ENCODE measurements at places on chromosomes 3 and 15.

DNA sequence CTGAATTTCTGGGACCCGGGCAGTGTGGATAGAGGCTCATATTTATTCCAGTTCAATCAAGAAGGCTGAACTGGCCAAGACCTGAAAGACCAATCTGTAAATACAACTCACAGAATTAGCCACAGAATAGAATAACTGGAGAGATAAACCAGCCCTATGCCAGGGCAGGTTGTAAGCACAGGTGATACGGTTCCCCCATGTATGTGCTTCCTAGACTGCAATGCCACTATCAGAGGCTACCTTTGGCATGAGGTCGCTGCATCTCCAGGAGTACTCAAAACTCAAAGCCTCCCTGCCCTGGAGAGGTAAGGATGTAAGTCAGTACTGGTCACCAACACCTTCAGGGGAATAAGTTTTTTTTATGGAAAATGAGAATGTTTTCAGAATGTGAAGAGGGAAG, 235.5 kb downstream of the NR1D2 start:
- no peaks in the 10 kb centered on the region for H3K4me1 ChIP-seq
- H3K36me3 ChIP-seq = no peaks in the 10 kb centered on the region
- H3K27me3 ChIP-seq = no peaks in the 10 kb centered on the region
- no peak for DNase-seq
- H3K27ac ChIP-seq = no peak overlapping the region

GRCh38 chr15:50140098-50140497, 21.1 kb upstream of the ATP8B4 start:
- no peak overlapping the region for H3K4me3 ChIP-seq
- peaks cover 60% of the 10 kb centered on the region for H3K36me3 ChIP-seq
- H3K27ac ChIP-seq = no peak overlapping the region
- no peaks in the 10 kb centered on the region for H3K27me3 ChIP-seq
- no peak for DNase-seq
- peaks cover 66% of the 10 kb centered on the region for H3K4me1 ChIP-seq

GRCh38 chr15:59396211-59396610, 23.5 kb upstream of the MYO1E start:
- H3K27me3 ChIP-seq = peaks cover 21% of the 10 kb centered on the region
- no peak overlapping the region for H3K27ac ChIP-seq
- H3K4me3 ChIP-seq = no peak overlapping the region

DNA sequence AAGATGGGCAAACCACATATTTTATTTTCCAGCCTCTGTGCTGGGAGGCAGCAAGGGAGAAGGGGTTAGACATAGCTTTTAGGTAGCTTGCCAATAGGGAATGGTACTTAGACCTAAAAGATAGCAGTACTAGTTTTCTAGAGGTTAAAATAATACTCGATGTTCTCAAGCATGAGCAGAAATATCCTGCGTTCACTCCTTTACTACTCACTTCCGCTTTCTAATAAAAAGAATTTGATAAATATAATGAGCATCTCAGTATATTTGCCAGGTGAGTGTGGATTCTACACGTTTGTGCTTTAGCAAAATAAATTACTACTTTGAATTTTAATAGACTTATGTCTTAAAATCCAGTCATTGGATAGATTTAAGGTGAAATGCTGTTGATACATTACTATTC, 39.4 kb upstream of the CD47 start:
- no peaks in the 10 kb centered on the region for H3K27me3 ChIP-seq
- DNase-seq = no peak
- H3K27ac ChIP-seq = peak overlapping the region; percentile 91
- H3K4me1 ChIP-seq = peaks cover 81% of the 10 kb centered on the region
- H3K36me3 ChIP-seq = peaks cover 89% of the 10 kb centered on the region
- peak overlapping the region; percentile 26 for H3K4me3 ChIP-seq

GRCh38 chr3:53223541-53223966, 32.3 kb downstream of the TKT start:
- H3K4me1 ChIP-seq = peaks cover 5% of the 10 kb centered on the region
- no peak overlapping the region for H3K4me3 ChIP-seq
- no peak for DNase-seq
- no peaks in the 10 kb centered on the region for H3K27me3 ChIP-seq

GRCh38 chr3:177824190-177824786, 627.0 kb upstream of the TBL1XR1 start:
- H3K27me3 ChIP-seq = no peaks in the 10 kb centered on the region
- peaks cover 8% of the 10 kb centered on the region for H3K4me1 ChIP-seq
- H3K27ac ChIP-seq = no peak overlapping the region
- no peak overlapping the region for H3K4me3 ChIP-seq
- no peaks in the 10 kb centered on the region for H3K36me3 ChIP-seq

- peaks cover 1% of the 10 kb centered on the region for H3K27me3 ChIP-seq
- no peak overlapping the region for H3K4me3 ChIP-seq
- H3K4me1 ChIP-seq = peaks cover 4% of the 10 kb centered on the region
- no peaks in the 10 kb centered on the region for H3K36me3 ChIP-seq
Observed at GRCh38 chr15:98610991-98611390, 37.3 kb upstream of the IGF1R start.

- no peak for DNase-seq
- no peaks in the 10 kb centered on the region for H3K36me3 ChIP-seq
- H3K4me1 ChIP-seq = peaks cover 31% of the 10 kb centered on the region
- no peak overlapping the region for H3K27ac ChIP-seq
Observed at GRCh38 chr15:69669446-69669845, 216.8 kb downstream of the RPLP1 start.

DNA sequence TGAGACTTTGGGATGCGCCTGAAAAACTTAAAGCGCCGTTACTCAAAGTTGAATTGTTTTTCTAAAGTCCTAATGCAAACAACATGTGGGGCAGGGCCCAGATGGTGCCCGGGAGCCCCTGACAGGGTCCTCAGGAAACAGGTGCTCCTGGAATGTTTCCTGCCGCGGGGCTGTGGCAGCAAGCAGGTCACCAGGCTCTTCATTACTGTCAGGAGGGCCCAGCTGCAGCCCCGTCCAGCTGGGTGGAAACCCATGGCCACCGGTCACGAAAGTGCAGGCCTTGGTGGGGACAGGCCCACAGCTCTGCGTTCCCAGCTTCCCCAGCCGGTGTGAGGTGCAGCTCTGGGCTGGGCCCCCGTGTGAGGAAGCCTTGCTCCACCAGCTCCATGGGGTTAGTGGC, 63.9 kb upstream of the GATA2 start:
- H3K27ac ChIP-seq = no peak overlapping the region
- H3K27me3 ChIP-seq = peaks cover 39% of the 10 kb centered on the region
- H3K4me1 ChIP-seq = peaks cover 2% of the 10 kb centered on the region
- no peaks in the 10 kb centered on the region for H3K36me3 ChIP-seq
- H3K4me3 ChIP-seq = no peak overlapping the region
- no peak for DNase-seq

DNA sequence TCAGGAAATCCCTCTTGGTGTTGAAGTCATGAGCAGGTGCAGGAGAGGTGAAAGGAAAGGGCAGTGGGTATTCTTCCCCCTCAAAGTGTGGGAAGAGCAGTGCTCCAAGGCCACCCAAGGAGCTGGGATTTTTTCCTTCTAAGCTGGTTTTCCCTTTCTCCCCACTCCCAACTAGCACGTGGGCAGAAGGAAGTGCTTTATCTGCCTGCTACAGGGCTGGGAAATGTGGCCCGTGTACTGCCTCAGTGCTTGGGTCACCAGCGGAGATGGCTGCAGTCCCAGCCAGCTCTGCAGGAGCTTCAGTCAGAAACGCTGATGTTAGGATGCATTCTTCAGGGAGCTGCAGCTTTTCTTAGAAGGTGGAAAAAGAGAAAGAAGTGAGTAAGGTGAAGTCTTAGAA, 99.2 kb downstream of the CACNA1D start:
- no peak overlapping the region for H3K4me3 ChIP-seq
- no peak for DNase-seq
- H3K27me3 ChIP-seq = peaks cover 18% of the 10 kb centered on the region
- no peak overlapping the region for H3K27ac ChIP-seq
- no peaks in the 10 kb centered on the region for H3K36me3 ChIP-seq
- peaks cover 4% of the 10 kb centered on the region for H3K4me1 ChIP-seq

- H3K4me3 ChIP-seq = peak overlapping the region; percentile 58
- peaks cover 39% of the 10 kb centered on the region for H3K4me1 ChIP-seq
- peaks cover 84% of the 10 kb centered on the region for H3K36me3 ChIP-seq
- peak overlapping the region; percentile 91 for H3K27ac ChIP-seq
- DNase-seq = no peak
- H3K27me3 ChIP-seq = no peaks in the 10 kb centered on the region
Observed at GRCh38 chr15:85723960-85724945, 70.5 kb downstream of the KLHL25 start.

DNA sequence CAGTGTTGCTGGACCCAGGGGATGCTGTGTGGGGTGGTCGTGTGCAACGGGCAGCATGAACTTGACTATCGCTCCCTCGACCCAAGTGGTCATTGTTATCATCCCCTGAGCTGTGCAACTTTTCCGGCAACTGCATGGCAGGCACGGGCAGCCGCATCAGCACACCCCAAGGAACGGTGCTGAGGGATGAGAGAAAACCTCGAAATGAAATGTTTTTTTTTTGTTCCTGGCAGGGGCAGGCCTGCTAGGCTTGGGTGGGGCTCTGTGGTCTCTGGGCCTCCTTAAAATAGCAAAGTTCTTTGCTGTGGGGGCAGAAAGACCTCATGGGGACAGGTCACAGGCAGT, 51.4 kb downstream of the CORO2B start:
- H3K4me3 ChIP-seq = no peak overlapping the region
- no peak for DNase-seq
- H3K27me3 ChIP-seq = peaks cover 4% of the 10 kb centered on the region

DNA sequence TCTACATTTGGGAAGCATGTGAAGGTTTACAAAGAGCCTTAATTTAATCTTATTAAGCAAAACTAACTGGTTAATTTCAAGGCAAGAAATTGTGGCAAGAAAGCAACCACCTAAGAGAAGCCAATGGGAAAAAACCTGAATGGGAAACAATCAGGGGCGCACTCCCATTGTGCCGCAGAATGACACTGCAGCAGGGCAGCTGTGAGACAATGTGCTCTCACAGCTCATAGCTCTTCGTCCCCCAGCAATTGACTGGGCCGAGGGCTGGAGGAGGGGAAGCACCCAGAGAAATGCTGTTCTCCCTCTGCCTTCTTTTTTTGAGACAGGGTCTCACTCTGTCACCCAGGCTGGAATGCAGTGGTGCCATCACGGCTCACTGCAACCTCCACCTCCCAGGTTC, 93.3 kb upstream of the RAD18 start:
- no peaks in the 10 kb centered on the region for H3K4me1 ChIP-seq
- no peak for DNase-seq
- H3K4me3 ChIP-seq = no peak overlapping the region
- H3K27me3 ChIP-seq = no peaks in the 10 kb centered on the region

GRCh38 chr3:156443079-156443478, 111.8 kb downstream of the SSR3 start:
- DNase-seq = no peak
- H3K4me1 ChIP-seq = no peaks in the 10 kb centered on the region
- no peaks in the 10 kb centered on the region for H3K36me3 ChIP-seq
- H3K4me3 ChIP-seq = no peak overlapping the region
- no peak overlapping the region for H3K27ac ChIP-seq

- H3K27me3 ChIP-seq = no peaks in the 10 kb centered on the region
- peak overlapping the region; percentile 71 for H3K27ac ChIP-seq
- no peak overlapping the region for H3K4me3 ChIP-seq
- DNase-seq = no peak
- H3K36me3 ChIP-seq = peaks cover 55% of the 10 kb centered on the region
- H3K4me1 ChIP-seq = peaks cover 64% of the 10 kb centered on the region
Observed at GRCh38 chr3:56796202-56796601, 5.5 kb downstream of the ARHGEF3 start.

DNA sequence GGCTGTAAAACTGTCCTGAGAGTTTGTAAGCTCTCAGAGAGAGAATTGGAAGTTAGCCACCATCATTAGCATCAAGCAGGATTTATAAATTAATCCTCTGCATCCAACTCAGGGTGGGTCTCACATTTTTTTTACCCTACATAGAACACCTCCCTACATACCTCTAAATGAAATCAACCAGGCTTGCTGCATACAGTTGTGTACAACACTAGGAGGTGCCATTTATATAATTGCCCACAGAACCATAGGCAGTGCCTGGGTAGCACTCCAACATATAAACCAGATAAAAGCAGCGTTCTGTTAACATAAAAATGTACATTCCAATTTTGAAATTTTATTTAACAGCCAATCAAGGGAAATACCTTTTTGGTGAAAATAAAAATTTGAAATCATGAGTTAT, 48.2 kb upstream of the SELENOK start:
- no peak overlapping the region for H3K27ac ChIP-seq
- H3K36me3 ChIP-seq = no peaks in the 10 kb centered on the region
- H3K4me3 ChIP-seq = no peak overlapping the region
- peaks cover 8% of the 10 kb centered on the region for H3K27me3 ChIP-seq
- H3K4me1 ChIP-seq = peaks cover 1% of the 10 kb centered on the region
- DNase-seq = no peak

DNA sequence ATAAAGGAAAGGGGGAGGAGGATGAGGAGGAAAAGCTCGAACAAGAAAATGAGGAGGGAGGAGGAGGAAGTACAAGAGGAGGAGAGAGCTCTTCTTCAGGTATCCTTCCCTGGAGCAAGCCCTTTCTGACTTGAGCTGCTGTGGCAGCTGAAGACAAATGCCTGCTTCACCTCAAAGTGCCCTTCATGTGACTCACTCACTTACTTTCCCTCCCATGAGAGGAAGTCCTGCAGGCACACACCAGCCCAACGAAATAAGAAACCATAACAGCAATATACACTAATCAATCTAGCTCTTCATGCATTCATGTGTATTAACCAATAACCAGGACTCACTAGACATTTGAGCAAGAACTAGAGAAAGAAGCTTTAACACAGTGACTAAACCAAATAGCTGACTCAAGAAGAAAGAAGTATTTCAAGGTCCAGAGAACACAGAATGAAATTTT, 251.9 kb downstream of the IGSF11 start:
- no peak overlapping the region for H3K27ac ChIP-seq
- H3K4me1 ChIP-seq = no peaks in the 10 kb centered on the region
- no peaks in the 10 kb centered on the region for H3K27me3 ChIP-seq
- H3K4me3 ChIP-seq = no peak overlapping the region
- H3K36me3 ChIP-seq = no peaks in the 10 kb centered on the region
- no peak for DNase-seq

GRCh38 chr3:13404626-13405452, 15.3 kb downstream of the NUP210 start:
- H3K4me3 ChIP-seq = no peak overlapping the region
- no peak for DNase-seq
- H3K36me3 ChIP-seq = peaks cover 62% of the 10 kb centered on the region

- no peaks in the 10 kb centered on the region for H3K36me3 ChIP-seq
- DNase-seq = no peak
- no peaks in the 10 kb centered on the region for H3K27me3 ChIP-seq
Observed at GRCh38 chr3:105618556-105618955, 250.3 kb downstream of the CBLB start.
